ENCODE measurements at places on chromosomes 13 and 19. TPM values are rescaled to one million over a fixed set of nuclear protein-coding genes. Genes with fewer than 3 reads are reported as not detected.

The RASAL3 gene
- 97.7 TPM for total RNA-seq

The WASF3 gene
- total RNA-seq = 0.37 TPM

The C1QTNF9B gene
- total RNA-seq = not detected

The ZNF582 gene
- total RNA-seq = 1.8 TPM

The FDX2 gene
- 11.7 TPM for total RNA-seq

All from activated CD4-positive, alpha-beta T cell treated with anti-CD3 and anti-CD28 coated beads for 36 hours (primary cell).